ENCODE measurements at places on chromosomes 5 and 9.

DNA sequence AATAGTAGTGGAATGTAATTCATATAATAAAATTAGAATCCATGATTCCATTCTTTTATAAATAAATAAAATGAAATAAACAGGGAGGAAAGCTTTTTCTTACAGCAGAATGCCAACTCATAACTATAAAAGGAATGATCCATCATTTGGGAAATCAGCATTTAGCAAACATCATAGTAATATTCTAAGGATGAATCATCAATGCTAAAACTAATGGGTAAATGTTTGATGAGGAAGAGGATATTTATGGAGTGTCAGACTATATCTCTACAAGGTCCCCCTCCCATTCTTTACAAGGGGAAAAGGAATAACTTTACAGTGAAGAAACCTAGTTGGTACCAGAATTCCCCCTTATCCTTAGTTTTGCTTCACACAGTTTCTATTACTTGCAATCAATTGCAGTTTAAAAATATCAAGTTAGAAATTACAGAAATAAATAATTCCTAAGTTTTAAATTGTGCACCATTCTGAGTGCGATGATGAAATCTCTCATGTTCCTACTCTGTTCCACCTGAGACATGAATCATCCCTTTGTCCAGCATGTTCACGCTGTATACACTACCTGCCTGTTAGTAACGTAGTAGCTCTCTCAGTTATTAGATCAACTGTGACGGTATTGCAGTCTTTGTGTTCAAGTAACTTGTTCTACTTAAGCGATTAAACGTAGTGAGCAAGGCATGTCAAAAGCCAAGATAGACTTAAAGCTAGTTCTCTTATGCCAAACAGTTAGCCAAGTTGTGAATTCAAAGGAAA, 14.2 kb upstream of the JAKMIP2 start:
- DNase-seq, result no peak

DNA sequence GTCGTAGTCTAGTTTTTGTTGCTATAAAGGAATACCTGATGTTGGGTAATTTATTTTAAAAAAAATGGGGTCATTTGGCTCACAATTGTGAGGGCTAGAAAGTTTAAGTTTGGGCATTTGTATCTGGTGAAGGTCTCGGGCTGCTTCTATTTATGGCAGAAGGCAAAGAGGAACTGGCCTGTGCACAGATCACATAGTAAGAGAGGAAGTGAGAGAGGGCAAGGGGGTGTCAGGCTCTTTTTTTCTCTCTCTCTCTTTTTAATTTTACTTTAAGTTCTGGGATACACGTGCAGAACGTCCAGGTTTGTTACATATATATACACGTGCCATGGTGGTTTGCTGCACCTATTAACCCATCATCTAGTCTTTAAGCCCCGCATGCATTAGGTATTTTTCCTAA, 453.3 kb downstream of the DIRAS2 start:
- no peak for DNase-seq

DNA sequence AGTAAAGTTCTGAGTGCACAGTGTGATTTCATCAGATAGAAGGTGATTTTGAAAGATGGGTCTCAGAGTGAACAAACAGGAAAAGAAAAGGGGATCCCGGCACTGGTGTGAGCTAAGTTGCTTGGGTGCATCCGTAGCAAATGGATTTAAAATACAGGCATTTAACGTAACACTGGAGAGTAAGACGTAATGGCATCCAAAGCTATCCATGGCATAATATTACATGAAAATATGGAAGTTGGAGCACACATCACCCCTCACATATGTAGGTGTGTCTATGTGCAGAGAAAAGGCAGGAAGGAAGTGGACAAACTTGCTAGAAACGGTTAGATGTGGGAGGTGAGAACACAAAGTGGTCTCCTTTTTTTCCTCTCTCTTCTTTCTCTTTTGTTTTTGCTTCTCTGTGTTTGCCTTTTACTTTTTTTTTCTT, 38.2 kb upstream of the SEMA4D start:
- no peak for DNase-seq

DNA sequence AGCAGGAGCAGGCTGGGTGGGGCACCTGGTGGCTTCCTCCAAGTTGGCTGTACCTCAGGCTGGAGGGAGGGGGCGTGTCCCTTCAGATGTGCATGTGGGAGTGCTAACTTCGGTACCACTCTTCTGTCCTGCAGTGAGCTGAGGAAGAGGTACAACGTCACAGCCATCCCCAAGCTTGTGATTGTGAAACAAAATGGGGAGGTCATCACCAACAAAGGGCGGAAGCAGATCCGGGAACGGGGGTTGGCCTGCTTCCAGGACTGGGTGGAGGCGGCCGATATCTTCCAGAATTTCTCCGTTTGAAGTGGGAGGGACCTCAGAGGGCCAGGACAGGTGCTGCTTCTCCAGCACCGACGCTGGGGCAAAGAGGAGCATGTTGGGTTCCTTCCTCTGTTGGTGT, 9.3 kb downstream of the NXNL2 start:
- no peak for DNase-seq

- DNase-seq, result no peak
These were observed 77.4 kb upstream of the ALDH1B1 start for GRCh38 chr9:38315085-38315595.

DNA sequence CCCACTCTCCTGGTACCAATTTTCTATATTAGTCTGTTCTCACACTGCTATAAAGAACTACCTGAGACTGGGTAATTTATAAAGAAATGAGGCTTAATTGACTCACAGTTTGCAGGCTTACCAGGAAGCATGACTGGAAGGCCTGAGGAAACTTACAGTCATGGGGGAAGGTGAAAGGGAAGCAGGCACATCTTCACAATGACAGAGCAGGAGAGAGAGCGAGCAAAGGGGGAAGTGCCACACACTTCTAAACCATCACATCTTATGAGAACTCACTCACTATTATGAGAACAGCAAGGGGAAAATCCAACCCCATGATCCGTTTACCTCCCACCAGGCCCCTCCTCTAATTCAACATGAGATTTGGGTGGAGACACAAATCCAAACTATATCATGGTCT, 72.2 kb downstream of the ATG10 start:
- DNase-seq, result no peak

GRCh38 chr5:111859533-111860270, 102.7 kb upstream of the NREP start:
- DNase-seq, result no peak

GRCh38 chr9:130627896-130628792, 36.2 kb upstream of the PRDM12 start:
- no peak for DNase-seq

GRCh38 chr5:10775646-10776045, 14.6 kb upstream of the DAP start:
- no peak for DNase-seq

GRCh38 chr5:122252319-122252718, 59.7 kb upstream of the SNCAIP start:
- no peak for DNase-seq

DNA sequence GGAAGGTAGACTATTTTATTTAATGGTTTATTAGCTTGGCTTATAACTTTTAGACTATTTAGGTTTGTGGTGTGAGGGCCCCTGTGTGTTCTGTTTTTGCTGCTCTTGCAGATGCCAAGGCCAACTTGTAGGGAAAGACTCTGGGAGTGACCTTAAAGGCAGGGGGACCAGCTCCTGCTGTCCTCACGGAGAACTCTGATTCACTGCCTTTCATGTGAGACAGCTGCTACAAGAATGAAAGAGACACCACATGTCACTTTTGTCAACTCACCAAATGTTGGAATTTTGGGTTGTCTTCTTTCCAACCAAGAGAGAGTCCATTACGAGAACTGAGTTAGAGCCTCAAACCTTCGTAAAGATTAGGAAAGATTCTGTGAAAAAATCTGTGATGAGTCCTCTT, 258.3 kb upstream of the ADAMTSL1 start:
- no peak for DNase-seq

DNA sequence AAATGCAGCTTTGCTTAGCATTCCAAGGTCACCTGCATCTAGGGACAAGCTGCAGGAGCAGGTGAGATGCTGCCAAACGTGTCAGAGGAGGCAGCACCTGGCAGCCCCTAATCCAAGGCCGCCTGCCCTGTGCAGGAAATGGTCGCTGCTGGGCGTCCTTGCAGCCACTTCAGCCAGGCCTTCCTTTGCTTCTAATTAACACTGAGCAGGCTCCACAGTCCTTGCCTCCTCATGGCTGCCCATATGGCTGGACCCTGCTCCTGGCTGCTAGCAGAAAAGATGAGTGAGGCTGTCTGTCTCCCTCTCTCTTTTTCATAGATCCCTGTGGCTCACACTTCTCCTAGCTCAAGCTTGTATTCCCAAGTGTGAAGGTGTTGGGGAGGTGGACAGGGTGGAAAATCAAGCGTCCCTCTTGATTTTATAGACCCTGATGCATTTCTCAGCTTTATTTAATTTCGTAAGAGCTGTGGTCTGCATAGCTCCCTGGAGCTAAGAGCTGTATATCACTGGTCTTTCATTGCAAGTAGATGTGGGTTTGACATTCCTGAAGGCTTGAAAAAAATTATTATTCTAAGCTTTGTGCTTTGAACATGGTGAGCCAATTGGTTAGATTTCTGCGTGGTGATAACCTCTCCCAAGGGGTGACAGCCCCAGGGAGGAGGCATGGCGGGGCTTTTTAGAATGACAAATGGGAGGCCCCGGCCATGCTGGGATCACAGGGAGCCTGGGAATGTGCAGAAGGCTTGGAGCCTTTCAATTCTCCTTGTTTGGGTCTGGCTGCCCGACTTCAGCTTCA, 193.8 kb downstream of the SLIT3 start:
- no peak for DNase-seq

GRCh38 chr9:119370816-119371215, 1.6 kb upstream of the BRINP1 start:
- DNase-seq, result no peak

DNA sequence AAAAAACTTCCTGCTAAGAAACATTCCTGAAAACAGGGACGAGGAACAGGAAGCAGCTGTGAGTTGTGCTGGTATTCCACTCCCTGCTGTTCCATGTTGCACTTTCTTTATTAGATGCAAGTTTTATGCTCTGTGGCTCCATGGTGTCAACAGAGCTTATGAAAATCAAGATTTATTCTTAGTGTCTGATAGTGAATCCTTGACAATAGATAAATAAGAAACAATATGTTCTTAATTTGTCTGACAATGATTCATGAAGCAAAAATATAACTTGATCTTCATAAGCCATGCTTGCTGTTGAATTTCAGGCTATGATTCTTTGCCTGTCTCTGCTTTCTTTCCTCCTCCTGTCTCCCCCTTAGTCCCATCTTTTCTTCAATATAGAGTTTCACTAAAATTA, 119.6 kb downstream of the DROSHA start:
- no peak for DNase-seq

DNA sequence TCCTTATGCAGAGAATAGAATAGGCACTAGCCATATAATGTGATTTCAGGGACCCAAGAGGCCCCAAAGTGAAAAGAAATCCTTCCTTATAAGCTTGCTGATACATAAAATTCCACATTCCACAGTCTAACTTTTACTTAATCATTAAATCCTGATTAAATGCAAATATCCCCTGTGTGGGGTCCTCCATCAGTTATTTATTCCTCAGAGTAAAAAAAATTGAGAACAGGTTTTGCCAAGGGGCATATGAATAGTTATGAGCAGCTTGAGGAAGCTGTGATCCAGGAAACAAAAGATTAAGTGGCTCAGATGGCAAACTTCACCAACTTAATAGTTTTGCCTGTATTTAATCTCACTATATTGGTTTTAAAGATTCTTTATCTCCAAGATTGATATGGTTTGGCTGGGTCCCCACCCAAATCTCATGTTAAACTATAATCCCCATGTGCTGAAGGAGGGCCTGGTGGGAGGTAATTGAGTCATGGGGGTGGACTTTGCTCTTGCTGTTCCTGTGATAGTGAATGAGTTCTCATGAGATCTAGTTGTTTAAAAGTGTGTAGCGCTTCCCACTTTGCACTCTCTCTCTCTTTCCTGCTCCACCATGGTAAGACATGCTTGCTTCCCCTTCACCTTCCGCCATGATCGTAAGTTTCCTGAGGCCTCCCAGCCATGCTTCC, 324.9 kb downstream of the NPR3 start:
- DNase-seq, result no peak

- no peak for DNase-seq
These were observed 5.3 kb downstream of the BRD3 start for GRCh38 chr9:134062461-134063087.

DNA sequence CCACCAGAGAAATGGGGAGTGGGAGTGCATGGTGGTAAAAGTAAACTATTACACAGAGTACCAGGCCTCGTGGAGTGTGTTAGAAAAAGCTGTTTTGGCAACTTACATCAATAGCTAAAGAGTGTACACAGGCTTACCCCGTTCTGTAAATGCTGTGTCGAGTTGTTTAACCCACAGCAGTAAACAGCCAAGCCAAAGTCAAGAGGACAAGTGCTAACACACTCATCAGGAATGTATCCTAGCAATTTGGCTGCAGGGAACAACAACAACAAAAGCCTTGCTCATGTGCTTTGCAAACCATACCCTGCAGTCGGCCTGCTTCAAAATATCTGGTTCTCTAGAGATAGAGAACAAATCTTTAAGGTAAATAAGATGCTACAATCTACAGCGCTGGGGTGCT, 15.9 kb downstream of the DAP start:
- DNase-seq, result no peak

DNA sequence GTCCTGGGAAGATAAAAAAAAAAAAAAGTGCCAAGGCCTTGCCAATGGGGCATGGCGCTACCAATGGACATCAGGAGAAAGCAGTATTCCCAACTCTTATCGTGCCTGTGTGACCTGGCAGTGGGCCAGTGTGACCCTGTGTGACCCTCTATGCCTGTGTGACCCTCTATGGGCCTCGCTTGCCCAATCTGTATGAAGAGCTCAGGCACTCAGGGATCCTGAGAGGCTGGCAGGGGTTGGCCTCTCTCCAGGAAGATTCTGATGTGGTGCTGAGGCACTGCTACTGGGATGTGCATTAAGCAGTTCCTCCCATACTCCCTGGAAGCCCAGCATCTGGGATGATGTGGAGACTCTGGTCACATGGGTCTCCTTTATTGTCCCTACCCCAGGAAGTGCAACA, 179.2 kb downstream of the MACROH2A1 start:
- no peak for DNase-seq

- DNase-seq, result no peak
These were observed 202.7 kb downstream of the SEMA6A start for GRCh38 chr5:116371935-116372334.

- no peak for DNase-seq
These were observed 124.4 kb downstream of the PLK2 start for GRCh38 chr5:58335518-58335917.

- DNase-seq, result no peak
These were observed 576.3 kb downstream of the PDE4D start for GRCh38 chr5:59317023-59317773.

DNA sequence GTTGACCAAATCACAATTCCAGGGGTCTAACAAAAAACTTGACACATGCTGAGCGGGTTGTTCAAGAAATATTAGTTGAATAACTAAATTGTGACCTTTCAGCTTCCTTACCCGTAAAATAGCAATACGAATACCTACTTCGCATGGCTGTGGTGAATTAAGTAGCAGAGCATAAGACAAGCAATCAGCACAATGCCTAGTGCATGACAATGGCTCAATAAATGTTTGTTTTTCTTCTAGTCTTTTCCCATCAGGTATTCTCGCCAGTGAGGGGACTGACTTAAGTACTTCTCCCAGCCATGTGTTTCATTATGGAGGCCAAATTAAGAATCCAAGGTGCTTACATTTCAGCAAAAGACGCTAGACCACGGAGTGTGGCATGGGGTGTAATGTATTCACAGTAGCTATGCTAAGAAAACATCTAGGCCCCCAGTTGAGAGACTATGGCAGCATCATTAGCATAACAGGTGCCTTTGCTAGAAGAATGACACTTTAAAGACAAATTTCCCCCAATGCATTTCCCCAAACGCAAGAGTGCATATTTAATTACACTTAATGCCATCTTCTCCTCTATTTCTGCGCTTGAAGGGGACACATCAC, 145.9 kb downstream of the ASTN2 start:
- no peak for DNase-seq
